ENCODE measurements at places on chromosomes 4 and X.
A peak's percentile ranks its signal among the peaks of the same experiment; 100 is the strongest.

GRCh38 chrX:53704294-53704693 lies 17.8 kb upstream of the HUWE1 start:
- DNase-seq, result no peak

GRCh38 chrX:10404436-10404835 lies 215.9 kb downstream of the MID1 start:
- DNase-seq, result peak; percentile 41

- no peak for DNase-seq
These were observed 12.8 kb downstream of the TMPRSS11E start for GRCh38 chr4:68460085-68460484.

DNA sequence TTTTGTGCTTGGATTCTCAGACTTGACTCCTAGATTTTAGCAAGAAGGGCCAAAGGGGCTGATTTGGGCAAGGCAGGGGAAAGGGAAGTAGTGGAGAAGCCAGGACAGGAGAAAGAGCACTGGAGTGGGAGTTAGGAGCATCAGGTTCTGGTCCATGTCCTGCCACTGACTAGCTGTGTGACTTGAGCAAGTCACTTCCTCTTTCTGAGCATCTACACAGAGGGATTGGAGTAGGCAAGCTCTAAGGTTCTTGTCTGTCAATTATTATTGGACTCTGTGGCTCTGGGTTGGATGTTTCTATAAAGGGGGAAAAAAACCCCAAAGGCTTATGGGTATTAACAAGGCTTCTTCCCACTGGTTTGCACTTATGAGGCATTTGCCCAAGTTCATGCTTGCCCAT lies 24.4 kb downstream of the PLAC1 start:
- no peak for DNase-seq

Data from AG09319 (cell line).